Left renal cortex interstitium (tissue), 4 donors: ENCODE measurements at places on chromosomes 5 and 9. TPM values are rescaled to one million over a fixed set of nuclear protein-coding genes. Genes with fewer than 3 reads are reported as not detected.

DNA sequence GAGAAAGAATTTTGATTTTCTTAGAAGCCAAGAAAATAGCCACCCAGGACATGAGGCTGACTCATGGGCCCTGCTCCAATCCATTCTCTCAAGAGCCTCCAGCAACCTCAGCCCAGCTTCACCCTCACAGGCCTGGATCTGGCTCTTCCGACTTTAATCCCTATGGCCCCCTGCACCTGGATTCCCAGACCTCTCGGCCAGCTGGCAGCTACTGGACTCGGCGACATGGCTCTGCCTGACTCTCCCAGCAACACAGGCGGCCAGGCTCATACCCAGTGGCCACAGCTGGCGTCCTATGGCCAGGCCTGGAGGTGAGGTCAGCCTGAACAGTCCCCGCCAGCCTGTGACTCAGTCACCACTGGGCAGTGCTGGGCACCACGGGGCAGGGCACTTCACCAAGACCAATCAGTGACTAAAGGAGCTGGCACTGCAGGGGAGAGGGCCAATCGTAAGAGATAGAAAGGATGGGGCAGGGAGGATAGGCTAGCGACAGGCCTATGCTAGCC, 6.2 kb upstream of the PDLIM4 start:
- no peak for DNase-seq

DNA sequence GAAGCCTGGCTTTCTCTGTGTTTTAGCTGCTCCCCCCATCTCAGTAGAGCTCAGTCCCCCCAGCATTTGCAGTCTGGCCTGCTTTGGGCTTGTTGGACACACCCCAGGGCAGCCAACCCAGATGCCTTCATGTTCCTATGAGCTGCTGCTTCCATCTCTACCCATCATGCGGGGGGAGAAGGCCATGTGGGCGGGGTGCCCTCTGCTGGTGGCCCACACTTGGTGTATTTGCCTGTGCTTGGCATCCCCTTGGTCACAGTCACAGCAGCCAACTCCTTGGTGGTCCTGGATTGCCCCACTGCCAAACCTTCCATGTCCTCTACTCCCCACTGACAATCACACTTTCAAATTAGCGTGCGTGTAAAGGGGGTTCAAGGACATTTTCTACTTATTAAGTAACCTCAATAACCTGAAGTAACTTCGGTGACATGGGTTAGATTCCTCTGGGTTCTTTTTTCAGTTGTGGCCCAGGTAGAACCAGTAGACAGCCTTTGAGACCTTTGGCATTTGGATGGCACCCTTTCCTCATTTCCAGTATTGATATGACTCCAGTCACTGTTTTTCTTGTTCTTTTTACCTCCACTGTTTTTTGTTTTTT, 42.8 kb downstream of the SNX30 start:
- no peak for DNase-seq

DNA sequence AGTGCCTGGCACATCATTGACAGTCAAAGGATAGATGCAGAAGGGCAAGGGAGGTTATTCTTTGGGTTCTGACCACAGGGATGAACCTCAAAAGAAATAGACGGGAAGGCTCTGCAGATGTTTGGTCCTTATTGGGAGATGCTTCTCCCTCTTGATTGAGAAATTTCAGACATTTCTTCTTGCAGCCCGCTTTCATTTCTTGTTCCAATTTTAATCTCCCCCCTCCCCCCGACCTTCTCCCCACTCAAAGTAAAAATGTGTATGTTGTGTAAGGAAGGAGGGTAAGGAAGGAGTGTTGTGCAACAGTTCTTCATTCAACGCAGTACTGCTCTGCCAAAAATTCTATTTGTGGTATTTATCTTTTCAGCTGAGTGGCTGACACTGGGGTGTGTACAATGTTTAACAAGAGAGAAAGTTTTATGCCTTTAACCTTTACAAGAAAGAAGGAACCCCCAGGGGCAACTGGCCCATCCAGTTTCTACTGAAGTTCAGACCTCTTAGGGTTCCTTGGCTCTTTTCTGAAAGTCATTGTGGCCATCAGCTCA, 46.3 kb upstream of the TNFSF15 start:
- no peak for DNase-seq

DNA sequence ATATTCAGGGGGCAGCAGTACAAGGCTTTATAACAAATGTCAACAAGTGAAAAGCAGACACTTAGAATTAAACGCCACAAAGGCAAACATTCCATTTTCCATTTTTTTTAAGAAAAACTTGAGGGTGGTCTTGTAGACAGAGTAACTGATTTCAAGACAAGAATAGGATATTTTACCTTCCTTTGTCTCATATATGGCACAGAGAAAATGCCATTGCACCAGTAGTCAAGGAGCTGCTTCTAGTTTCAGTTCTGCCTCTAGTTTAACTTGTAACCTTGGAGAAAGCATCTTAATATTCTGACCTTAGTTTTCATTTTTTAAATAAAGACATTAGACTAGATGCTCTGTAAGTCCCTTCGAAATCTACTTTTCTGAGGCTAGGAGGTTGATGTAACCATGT, 355.3 kb upstream of the KCNN2 start:
- DNase-seq = no peak

- DNase-seq = no peak
These were observed 100.9 kb downstream of the SMARCA2 start for GRCh38 chr9:2116073-2116472.

GRCh38 chr5:170097934-170098333, 7.8 kb upstream of the FOXI1 start:
- no peak for DNase-seq

DNA sequence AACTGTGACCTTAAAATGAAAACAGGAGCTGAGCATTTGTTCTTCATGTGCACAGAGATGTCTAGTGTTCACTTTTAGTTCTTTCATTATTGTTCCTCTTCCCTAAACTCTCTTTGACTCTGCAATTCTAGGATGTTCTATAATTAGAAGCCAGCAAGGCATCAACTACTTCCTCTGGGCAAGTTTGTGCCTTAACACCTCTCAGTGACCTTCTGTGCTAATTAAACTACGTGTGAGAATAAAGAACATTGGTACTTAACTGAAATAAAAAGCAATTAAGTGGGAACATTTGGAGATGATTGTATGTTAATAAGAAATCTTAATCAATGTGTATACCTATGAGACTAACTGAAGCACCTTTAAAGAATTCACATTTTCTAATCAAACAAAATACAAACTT, 242.8 kb downstream of the RASEF start:
- DNase-seq = no peak

DNA sequence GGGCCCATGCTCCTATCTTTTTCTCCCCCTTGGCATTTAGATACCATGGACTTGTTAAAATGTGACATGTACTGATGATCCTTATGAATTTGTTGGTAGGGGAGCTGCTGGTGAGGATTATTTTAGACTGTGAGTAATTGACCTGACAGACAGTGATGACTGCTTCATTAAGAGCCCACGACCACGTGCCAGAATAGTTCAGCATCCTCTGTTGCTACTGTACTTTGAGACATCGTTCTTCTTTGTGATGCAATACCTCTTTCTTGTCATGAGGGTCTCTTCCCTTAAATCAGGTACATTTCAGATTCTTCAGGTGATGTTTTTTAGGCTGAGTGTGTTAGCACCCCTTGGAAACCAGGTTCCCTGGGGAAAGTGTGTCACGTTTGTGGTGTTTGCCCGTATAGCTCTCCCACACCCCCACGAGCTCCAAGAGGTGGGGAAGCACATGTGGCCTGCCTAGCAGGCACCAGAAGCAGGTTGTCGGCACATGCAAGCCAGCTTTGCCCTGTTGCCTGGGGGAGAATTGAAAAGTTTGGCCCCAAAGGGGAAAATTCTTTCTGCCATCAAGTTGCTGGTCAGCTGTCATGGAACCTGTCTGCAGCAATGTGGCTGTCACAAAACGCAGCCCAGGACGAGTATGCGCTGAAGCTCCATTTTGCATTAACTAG, 25.1 kb downstream of the QRFP start:
- no peak for DNase-seq

DNA sequence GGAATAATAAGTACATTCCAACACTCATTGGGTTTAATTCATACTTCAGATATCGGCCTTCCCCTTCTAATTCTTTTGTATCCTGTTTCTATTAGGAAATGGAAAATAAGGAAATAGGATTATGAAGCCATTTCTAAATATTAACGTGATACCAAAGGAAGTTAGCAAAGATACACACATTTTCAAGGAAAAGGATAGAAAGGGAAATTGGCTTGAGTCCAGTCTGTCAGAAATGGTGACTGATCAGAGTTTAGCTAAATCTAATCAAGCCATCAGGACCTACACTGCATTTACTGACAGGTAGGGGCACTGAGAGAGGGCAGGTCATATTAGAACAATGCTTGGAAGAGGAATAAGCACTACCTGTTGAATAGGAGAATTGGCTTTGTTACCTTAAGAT, 3.1 kb downstream of the TRPM3 start:
- no peak for DNase-seq

- no peak for DNase-seq
These were observed 1.5 kb upstream of the TESK1 start for GRCh38 chr9:35603506-35603985.

GRCh38 chr9:127233550-127233949, 31.0 kb upstream of the GARNL3 start:
- DNase-seq = no peak

GRCh38 chr5:171523781-171524180, 104.3 kb downstream of the FGF18 start:
- DNase-seq = no peak

GRCh38 chr9:88824711-88825110, 166.6 kb upstream of the S1PR3 start:
- no peak for DNase-seq

GRCh38 chr5:32814620-32815019, 103.5 kb downstream of the NPR3 start:
- no peak for DNase-seq

GRCh38 chr9:71858102-71858798, 52.7 kb downstream of the ABHD17B start:
- no peak for DNase-seq

SLC36A2 gene
- 8.8 TPM for polyA plus RNA-seq

KCNIP1 gene
- polyA plus RNA-seq = 10.7 TPM

OR1Q1 gene
- polyA plus RNA-seq = not detected

ADAMTS12 gene
- polyA plus RNA-seq = 16.6 TPM
